ENCODE measurements at places on chromosomes 5 and 9. TPM values are rescaled to one million over a fixed set of nuclear protein-coding genes. Genes with fewer than 3 reads are reported as not detected.

DNA sequence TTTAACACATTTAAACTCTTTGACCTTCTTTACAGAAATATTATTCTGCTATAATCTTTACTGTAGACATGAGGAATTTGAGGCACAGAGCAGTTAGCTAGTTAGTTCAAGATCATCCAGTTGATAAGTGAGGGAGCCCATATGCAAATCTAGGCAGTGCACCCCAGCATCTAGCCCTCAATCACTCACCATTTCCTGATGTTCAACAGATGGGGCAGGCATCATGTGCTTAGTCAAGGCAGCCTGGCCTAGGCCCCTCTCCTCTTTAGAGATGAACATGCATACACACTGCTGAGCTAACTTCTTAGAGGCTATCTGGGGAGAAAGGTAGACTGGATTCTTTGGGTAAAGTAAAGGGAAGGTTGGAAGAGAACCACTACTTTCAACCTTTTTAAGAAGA lies 206.8 kb upstream of the SLC24A2 start:
- no peak for DNase-seq

DNA sequence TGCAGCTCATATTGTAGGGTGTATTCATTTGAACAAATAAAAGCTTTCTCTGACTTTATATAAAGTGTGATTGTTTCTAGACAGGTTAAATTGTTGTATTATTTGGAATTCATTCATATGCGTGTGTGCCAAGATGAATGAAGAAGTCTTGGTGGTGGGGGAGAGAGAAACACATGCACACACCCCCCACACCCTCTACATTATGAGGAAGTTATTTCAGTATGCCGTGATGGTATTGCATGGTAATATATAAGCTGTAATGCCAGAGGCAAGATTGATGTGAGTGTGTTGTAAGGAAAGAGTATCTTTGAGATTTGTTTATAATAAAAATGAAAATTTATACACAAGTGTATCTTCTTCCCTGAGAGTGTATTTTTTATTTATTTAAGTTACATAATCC lies 71.0 kb downstream of the IPO11 start:
- DNase-seq, result no peak

GRCh38 chr5:6454628-6455053 lies 6.0 kb downstream of the UBE2QL1 start:
- DNase-seq, result no peak

- DNase-seq, result peak; percentile 95
These were observed at the start of gene COL27A1 for GRCh38 chr9:114155263-114155994. Gene COL27A1 (plus strand): TSS chr9:114155537. CDS start chr9:114155951, 414 bp downstream.

DNA sequence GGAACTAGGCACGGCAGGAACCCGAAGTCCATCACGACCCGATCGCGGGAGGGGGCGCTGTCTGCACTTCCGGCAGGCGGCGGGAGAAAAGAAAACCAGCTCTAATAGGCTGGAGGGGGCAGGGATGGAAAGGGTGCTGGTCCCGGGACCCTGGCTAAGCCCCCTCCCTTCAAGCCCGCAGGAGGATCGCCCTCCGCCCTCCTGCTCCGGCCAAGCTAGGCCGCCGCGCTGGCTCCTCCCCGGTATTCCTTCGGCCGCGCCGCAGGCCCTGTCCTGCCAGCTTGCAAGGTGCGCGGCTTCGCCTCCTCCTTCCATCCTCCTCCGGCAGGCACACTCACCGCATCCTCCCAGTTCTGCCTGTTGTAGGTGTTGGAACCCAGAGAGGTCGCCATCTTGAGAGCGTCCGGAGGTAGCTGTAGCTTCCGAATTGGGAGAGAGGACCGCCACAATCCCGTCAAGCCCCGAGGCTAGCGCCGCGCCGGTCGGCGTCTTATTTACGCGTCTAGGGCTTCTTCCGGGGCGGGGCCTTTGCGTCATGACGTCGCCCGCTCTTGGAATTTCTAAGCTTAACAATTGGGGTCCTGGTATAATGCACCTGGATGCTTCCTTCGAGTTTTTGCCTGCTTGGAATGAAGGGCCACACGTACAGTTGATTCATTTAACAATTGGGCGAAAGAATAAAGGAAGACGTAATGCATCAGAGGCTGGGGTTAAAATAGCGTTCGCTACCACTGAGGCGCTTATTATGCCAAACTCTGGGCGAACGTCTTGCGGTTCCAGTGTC lies at the start of gene RBM22:
Gene RBM22 (minus strand): TSS at position 469 of the 784 bp plus-strand sequence. CDS start 77 bp downstream, at position 392.
- DNase-seq, result peak; percentile 91

GRCh38 chr9:134913713-134914500 lies 3.8 kb downstream of the FCN1 start:
- no peak for DNase-seq

DNA sequence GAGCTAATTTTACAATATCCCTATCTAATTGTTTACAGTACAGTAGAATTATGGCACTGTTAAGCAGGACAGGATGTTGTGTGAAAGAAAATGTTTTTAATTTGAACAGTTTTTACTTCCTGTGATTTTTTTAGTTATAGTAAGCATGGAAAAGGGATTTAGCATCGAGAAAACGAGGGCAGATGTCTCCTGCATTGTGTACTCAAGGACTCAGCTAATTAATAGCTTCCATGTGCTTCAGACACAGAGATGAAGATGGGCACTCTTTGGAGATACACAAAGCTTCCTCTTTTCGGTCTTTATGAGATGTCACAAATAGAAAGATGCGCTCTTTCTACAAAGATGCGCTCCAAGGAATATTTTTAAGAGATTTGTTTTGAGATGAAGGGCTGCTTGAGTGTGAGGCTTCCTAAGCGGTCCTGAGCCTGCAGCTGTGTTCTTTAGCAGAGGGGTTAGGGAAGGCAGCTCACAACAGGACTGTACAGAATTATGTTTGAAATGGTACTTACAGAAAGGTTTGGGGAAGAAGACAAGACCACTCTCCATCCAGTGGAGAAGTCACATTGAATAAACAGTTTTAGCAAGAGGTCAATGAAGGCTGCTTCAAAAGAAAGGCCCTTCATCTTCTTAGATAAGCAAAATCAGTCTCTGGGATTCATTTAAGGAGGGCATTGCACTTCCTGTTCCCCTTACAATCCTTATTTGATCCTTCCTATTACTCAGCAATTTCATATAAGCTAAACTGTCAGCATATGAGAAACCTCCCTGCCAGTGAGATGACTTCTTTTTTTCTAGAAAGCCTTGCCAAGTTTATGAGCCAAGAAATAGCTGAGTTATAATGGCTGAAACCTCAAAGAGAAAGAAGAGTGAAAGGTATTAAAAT lies 311.5 kb downstream of the EFNA5 start:
- no peak for DNase-seq

GRCh38 chr9:124180557-124180956 lies 77.2 kb upstream of the NEK6 start:
- DNase-seq, result peak; percentile 82

DNA sequence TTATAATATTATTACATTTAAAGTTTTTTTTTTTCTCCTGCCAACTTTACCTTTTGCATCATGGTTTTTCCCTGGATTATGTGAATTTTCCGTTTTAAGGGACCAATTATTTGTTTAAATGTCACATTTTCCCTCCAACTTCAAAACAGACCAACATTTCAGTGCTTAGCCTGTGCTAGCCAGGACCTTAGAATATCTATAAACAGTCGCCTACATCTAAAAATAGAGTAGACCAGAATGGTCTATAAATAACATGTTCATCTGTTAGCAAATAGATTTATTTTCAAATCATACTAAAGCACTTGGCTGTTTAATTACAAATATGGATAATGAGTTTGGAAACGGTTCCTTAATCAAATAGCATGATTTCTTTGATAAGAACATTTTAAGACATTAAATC lies 192.0 kb downstream of the FBN2 start:
- DNase-seq, result no peak

DNA sequence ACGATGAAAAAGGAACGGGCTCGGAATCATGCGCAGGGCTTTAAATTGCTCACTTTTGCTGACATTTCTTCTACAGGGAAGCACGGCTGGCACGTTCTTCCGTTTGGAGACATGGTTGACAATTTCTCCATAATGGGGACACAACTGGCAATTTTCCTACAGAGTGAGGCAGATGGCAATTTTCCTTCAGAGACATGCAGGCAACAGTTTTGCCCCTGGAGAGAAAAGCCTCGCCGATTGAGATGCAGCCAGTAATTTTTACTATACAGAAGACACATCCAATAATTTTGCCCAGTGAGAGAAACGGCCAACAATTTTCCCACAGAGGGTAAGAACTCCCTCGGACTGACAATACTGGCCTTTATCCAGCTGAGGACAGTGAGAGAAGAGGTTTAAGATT lies 90.9 kb upstream of the GPR151 start:
- DNase-seq, result no peak

GRCh38 chr9:13116292-13116691 lies 163.2 kb downstream of the MPDZ start:
- DNase-seq, result no peak

The FER gene
- 19.6 TPM for polyA plus RNA-seq

The TMEM141 gene
- 53.6 TPM for polyA plus RNA-seq

The LCN6 gene
- polyA plus RNA-seq, result not detected

All from left lung (tissue), 14 donors.